ENCODE measurements at places on chromosomes 11 and 22.

DNA sequence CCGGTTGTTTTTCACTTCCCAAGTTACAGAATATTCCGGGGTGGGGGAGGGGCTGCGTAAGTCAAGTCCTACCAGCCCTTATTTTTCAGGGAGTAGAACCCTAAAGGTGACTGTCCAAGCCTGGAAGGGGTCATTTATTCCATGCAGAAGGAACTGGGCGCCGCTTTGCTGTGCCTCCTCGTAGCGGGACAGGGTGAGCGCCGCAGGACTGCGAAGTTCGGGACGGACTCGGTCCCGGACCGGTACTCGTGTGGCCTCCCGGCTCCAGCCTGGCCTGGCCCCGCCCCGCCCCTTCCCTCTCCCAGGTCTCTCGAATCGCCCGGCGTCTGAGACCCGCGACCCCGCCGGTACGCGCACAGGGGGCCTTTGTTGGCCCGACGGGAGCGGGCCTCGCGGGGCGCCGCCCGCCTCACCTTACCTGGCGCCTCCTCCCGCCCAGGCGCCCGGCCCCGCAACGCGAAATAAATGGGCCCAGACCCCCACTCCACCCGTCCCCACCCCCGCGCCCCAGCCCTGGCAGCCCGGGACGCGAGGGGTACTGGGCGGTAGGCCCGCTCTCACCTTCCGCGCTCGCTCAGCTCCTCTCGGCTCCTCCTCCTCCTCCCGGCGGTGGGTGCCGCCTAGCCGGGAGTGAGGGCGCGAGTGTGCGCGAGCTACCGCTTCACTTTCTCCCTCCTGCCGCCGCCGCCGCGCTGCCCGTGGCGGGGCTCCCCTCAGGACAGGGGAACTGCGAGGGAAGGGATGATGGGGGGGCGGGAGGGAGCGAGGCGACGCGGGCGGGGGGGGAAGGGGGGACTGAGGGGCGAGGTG lies 698 bp downstream of the PAK1 start:
- DNase-seq: peak; percentile 81

GRCh38 chr11:90601261-90601660 lies 378.4 kb upstream of the CHORDC1 start:
- DNase-seq: no peak

DNA sequence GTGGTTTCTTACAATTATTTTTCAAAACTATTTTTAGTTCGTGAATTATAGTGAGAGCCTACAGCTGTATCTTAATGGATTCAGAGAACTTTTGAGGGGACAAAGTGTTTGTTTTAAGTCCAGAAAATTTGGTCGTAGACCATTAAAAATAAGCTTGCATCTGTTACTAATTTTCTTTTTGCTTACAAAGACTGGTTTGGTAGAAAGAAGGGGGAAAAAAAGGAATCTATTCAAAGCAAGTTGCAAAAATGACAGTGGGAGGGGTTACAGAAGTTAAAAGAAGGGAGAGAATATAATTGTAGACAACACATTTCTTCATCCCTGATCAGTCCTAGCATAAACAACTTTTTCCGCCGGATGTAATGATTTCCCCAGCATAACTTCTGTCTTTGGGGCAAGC lies 72.1 kb downstream of the AMOTL1 start:
- no peak for DNase-seq

DNA sequence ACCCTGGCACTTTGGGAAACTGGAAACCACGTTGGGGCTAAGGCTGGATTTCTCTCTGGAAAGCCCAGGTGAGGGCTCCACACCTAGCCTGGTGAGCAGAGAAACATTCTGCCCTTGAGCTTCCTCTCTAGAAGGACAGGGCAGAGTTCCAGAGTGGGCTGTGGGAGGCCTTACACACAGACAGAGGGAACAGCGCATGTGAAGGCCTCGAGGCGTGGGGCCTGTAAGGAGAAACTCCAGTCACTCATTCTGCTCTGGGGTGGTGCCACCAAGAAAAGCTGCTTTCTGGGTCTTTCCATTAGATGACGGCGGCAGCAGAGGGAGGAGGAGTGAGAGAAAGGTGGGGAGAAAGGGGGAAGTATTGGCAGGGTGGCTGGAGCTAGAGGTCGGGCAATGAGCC lies 183.1 kb downstream of the CHST1 start:
- no peak for DNase-seq

DNA sequence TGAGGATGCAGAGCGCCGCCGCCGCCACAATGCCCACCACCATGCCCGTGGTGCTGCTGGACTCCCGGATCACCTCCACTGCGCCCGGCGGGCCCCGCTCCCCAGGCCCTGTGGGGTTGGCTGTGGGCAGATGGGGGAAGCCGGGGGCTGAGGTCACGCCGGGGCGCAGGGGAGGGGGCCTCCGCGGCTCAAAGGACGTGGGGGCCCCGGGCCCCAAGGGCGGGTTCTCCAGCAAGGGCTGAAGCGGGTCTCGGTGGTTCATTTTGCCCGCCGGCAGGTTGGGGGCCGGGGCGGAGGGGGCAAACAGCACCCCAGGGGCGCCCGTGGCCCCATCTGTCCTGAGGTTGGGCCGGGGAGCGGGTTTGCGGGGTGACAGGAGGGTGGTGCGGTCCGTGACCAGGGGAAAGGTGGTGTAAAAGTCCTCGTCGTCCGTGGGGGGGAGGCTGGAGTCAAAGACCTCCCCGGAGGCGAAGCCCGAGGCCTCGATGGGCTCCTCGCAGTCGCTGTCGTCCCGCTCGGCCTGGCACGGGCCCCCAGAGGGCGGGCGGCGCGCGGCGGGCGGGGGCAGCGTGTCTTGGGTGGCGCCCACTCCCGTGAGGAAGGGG lies 16.5 kb downstream of the SLC22A12 start:
- DNase-seq: no peak

GRCh38 chr11:109405671-109406070 lies 16.3 kb upstream of the C11orf87 start:
- no peak for DNase-seq

Measured in activated effector memory CD4-positive, alpha-beta T cell treated with anti-CD3 and anti-CD28 coated beads, Interleukin-2, amount 50 U/mL, for 16 hours (primary cell).